Activated CD4-positive, alpha-beta memory T cell treated with anti-CD3 and anti-CD28 coated beads for 36 hours (primary cell): ENCODE measurements at places on chromosomes 2 and 18. TPM values are rescaled to one million over a fixed set of nuclear protein-coding genes. Genes with fewer than 3 reads are reported as not detected.

MC4R gene
- total RNA-seq: not detected

DNA sequence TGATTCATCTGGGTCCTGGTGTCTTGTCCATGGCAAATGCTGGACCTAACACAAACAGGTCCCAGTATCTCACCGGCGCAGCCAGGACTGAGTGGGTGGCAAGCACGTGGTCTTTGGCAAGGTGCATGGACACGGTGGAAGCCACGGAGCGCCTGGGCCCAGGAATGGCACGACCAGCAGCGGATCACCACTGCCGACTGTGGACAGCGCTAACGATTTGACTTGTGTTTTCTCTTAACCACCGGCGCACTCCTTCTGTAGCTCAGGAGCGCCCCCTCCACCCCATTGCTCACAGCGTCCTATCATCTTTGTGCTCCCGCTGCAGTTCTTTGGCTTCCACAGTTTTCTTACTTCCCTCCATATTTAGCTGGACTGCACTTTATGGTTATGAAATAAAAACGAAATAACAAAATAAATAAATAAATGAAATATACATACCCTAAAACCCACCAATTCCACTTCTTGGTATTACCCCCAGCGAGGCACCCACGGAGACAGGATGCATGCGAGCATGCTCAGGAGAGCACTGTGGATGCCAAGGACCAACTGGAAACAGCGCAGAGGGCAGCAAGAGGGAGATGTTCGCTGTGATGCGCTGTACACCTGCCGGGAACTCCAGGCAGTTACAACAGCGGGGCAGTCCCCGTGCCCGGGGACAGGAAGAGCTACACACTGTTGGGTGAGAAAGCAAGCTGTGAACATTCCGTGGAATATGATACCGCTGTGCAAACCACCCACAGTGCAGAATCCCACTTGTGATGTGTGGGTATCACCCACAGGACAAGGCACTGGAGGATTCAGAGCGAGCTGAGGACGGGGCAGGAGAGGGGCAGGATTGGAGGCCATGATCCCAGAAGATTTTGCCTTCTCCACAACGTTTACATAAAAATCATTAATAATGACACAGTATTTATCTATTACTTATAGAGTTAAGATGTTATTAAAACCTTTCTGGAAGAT, 7.0 kb upstream of the CIDEA start:
- DNase-seq: no peak
- H3K27me3 ChIP-seq: peaks cover 23% of the 10 kb centered on the region
- H3K4me3 ChIP-seq: no peak overlapping the region
- H3K4me1 ChIP-seq: no peaks in the 10 kb centered on the region
- H3K36me3 ChIP-seq: no peaks in the 10 kb centered on the region

GRCh38 chr2:223416815-223417610, 185.1 kb downstream of the SCG2 start:
- H3K36me3 ChIP-seq: no peaks in the 10 kb centered on the region
- H3K4me1 ChIP-seq: no peaks in the 10 kb centered on the region
- H3K4me3 ChIP-seq: no peak overlapping the region
- DNase-seq: no peak
- H3K27me3 ChIP-seq: no peaks in the 10 kb centered on the region

DNA sequence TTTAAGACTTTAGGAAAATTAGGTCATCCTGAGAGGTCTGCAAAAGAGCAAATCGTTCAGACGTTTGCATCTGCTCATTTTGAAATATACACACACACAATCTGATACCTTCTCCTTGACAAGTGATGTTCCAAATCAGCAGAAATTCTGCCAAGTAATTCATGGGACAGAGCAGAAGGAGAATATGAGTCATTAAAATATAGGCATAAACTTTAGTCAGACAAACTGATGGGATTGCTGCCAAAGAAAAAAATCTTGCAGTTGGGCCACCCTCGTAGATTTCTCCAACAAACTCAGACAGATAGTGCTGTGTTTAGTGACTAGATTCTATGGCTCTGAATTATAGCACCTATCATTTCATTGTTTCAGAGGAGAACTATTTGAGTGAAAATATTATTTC, 336.3 kb downstream of the NYAP2 start:
- no peaks in the 10 kb centered on the region for H3K36me3 ChIP-seq
- DNase-seq: no peak
- H3K4me1 ChIP-seq: no peaks in the 10 kb centered on the region
- H3K4me3 ChIP-seq: no peak overlapping the region
- peaks cover 2% of the 10 kb centered on the region for H3K27me3 ChIP-seq

DNA sequence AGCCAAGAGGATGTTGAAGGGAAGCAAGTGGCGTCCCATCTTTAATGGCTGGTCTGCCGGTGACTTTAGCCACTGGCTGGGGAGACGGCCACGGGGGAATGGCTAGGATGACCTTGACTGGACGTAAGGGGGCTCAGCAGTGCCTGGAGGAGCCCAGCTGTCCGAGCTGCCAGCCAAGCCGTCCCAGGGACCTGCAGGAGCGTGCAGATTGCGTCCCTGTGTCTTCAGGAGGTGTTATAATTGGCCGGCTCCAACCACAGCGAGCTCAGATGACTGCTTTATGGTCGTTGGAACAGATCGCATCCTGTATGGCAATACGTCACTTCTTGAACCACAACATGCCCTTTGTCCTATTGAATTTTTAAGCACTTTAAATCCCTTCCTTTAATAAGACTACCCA, 204.6 kb downstream of the EIPR1 start:
- no peaks in the 10 kb centered on the region for H3K27me3 ChIP-seq
- H3K4me3 ChIP-seq: no peak overlapping the region
- no peak overlapping the region for H3K27ac ChIP-seq
- no peaks in the 10 kb centered on the region for H3K4me1 ChIP-seq
- H3K36me3 ChIP-seq: peaks cover 25% of the 10 kb centered on the region

GRCh38 chr2:231297108-231297908, 98.2 kb upstream of the B3GNT7 start:
- H3K27me3 ChIP-seq: no peaks in the 10 kb centered on the region
- DNase-seq: peak; percentile 42
- no peaks in the 10 kb centered on the region for H3K4me1 ChIP-seq
- no peak overlapping the region for H3K4me3 ChIP-seq

- no peak for DNase-seq
- no peaks in the 10 kb centered on the region for H3K36me3 ChIP-seq
- no peaks in the 10 kb centered on the region for H3K4me1 ChIP-seq
- no peak overlapping the region for H3K27ac ChIP-seq
- H3K27me3 ChIP-seq: no peaks in the 10 kb centered on the region
Observed at GRCh38 chr18:8433323-8433722, 175.9 kb upstream of the RAB12 start.

DNA sequence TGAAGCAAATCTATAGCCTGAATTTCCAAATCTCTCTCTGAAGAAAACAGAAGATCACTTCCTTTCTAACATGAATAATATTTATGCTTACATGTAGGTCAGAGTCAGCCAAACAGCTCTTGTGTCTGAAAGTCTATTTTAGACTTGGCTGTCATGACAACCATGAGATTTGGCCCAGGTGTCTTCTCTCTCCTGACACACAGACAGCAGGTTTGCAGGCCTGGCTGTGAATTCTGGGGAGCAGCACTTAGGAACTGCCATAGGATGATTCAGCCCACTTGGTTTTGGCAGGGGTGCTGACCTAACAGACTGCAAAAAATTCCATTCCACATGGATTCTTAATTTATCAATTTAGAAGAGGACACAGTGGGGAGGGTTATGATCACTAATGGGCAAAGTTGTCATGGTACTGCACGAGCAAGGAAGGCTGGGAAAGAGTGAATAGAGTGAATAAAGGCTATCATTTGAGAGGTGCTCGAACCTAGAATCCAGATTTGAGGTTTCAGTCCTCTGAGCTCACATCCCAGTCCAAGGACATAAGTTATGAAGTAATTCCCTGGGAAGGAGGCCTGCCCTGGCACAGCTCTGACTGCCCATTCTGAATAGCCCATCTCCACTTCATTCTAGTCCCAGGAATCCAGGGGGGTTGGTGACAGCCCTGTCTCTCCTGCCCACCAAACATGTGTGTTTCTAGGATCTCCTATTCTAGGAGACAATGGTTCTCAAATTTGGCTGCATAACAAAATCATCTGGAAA, 453.9 kb upstream of the TRIB2 start:
- H3K27ac ChIP-seq: no peak overlapping the region

DNA sequence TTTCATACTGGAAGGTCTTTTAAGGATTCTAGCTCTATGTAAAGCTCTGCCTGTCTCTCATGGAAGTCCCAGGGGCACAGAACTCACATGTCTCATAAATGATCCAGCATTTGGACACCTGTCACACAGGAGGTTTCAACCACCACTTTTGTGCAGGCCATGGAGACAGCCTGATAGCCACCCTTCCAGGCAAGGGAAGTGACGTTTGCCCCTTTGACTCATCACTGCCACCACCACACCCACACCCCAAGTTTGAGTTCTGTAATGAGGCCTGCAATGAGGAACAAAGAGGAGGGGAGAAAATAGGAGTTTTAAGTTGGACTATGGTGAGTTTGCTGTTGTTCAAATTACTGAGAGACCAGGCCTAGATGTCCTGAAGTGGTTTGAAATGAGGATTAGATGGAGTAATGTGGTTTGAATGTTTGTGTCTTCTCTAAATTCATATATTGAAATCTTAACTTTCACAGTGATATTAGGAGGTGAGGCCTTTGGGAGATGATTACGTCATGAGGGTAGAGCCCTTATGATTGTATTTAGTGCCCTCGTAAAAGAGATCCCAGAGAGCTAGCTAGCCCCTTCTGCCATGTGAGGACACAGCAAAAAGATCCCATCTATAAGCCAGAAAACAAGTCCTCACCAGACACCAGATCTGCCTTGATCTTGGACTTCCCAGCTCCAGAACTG, 175.3 kb upstream of the EPHA4 start:
- DNase-seq: peak; percentile 30
- H3K36me3 ChIP-seq: no peaks in the 10 kb centered on the region
- H3K4me3 ChIP-seq: no peak overlapping the region

- H3K4me1 ChIP-seq: peaks cover 3% of the 10 kb centered on the region
- no peaks in the 10 kb centered on the region for H3K27me3 ChIP-seq
- no peak for DNase-seq
- H3K27ac ChIP-seq: no peak overlapping the region
- no peak overlapping the region for H3K4me3 ChIP-seq
Observed at GRCh38 chr2:168632709-168633121, 169.7 kb upstream of the NOSTRIN start.

UGT1A5 gene
- not detected for total RNA-seq

- H3K4me3 ChIP-seq: no peak overlapping the region
- H3K4me1 ChIP-seq: no peaks in the 10 kb centered on the region
- peaks cover 12% of the 10 kb centered on the region for H3K27me3 ChIP-seq
- no peak overlapping the region for H3K27ac ChIP-seq
Observed at GRCh38 chr18:21363348-21363747, 121.3 kb downstream of the GREB1L start.

NETO1 gene
- not detected for total RNA-seq
